ENCODE measurements at places on chromosomes 16 and 17. TPM values are rescaled to one million over a fixed set of nuclear protein-coding genes. Genes with fewer than 3 reads are reported as not detected.
A peak's percentile ranks its signal among the peaks of the same experiment; 100 is the strongest.

- H3K27me3 ChIP-seq = peaks cover 20% of the 10 kb centered on the region
- no peak overlapping the region for H3K27ac ChIP-seq
- DNase-seq = no peak
- H3K4me3 ChIP-seq = no peak overlapping the region
- no peaks in the 10 kb centered on the region for H3K4me1 ChIP-seq
These were observed 179.6 kb upstream of the TNRC6C start for GRCh38 chr17:77778636-77779489.

The ARHGAP27 gene
- total RNA-seq = 1.2 TPM

DNA sequence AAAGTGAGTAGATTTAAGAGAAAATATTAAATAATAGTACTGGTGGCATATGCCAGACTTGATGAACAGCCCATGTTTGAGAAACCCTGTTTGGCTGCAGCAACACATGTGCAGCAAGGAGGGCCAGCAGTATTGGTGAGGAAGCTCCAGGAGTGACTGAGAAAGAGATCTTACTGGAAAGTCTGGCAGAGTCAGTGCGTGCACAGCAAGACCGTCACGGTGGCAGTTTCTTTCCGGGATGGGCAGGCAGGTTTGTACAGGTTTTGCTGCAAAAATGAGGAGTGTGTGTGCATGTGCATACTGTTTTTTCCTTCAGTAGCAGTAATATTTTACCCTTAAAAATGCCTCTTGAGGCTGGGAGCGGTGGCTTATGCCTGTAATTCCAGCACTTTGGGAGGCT lies 41.4 kb downstream of the KSR1 start:
- H3K27ac ChIP-seq = no peak overlapping the region
- no peaks in the 10 kb centered on the region for H3K36me3 ChIP-seq
- no peaks in the 10 kb centered on the region for H3K27me3 ChIP-seq
- DNase-seq = no peak
- H3K4me1 ChIP-seq = peaks cover 13% of the 10 kb centered on the region

GRCh38 chr16:50599494-50599893 lies 51.3 kb downstream of the NKD1 start:
- H3K4me3 ChIP-seq = no peak overlapping the region
- no peaks in the 10 kb centered on the region for H3K4me1 ChIP-seq
- no peak overlapping the region for H3K27ac ChIP-seq
- no peaks in the 10 kb centered on the region for H3K36me3 ChIP-seq

- H3K27ac ChIP-seq = no peak overlapping the region
- no peaks in the 10 kb centered on the region for H3K4me1 ChIP-seq
- no peaks in the 10 kb centered on the region for H3K27me3 ChIP-seq
- no peak for DNase-seq
- H3K4me3 ChIP-seq = no peak overlapping the region
- H3K36me3 ChIP-seq = no peaks in the 10 kb centered on the region
These were observed 36.0 kb downstream of the NKD1 start for GRCh38 chr16:50584033-50584722.

GRCh38 chr17:39011907-39012468 lies 44.8 kb upstream of the FBXO47 start:
- H3K4me3 ChIP-seq = no peak overlapping the region
- no peaks in the 10 kb centered on the region for H3K36me3 ChIP-seq
- H3K27me3 ChIP-seq = no peaks in the 10 kb centered on the region

DNA sequence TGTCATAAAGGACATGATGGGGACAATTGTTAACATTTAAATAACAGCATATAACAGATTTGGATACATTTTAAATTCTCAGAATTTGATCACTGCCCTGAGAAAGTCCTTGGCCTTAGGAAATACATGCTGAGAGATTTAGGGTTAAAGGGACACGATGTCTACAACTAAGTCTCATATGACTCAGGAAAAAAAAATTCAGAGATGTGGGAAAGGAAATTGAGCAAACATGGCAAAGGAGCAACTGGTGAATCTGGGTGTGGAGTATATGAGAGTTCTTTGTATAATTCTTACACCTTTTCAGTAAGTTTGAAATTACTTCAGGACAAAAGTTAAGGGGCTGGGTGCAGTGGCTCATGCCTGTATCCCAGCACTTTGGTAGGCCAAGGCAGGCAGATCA lies 18.2 kb downstream of the MPP3 start:
- no peak overlapping the region for H3K27ac ChIP-seq
- H3K4me3 ChIP-seq = no peak overlapping the region
- DNase-seq = no peak
- peaks cover 5% of the 10 kb centered on the region for H3K36me3 ChIP-seq
- H3K27me3 ChIP-seq = no peaks in the 10 kb centered on the region

GRCh38 chr16:21179126-21179982 lies 20.9 kb downstream of the LDAF1 start:
- no peaks in the 10 kb centered on the region for H3K27me3 ChIP-seq
- DNase-seq = no peak
- no peaks in the 10 kb centered on the region for H3K36me3 ChIP-seq
- H3K4me3 ChIP-seq = no peak overlapping the region

DNA sequence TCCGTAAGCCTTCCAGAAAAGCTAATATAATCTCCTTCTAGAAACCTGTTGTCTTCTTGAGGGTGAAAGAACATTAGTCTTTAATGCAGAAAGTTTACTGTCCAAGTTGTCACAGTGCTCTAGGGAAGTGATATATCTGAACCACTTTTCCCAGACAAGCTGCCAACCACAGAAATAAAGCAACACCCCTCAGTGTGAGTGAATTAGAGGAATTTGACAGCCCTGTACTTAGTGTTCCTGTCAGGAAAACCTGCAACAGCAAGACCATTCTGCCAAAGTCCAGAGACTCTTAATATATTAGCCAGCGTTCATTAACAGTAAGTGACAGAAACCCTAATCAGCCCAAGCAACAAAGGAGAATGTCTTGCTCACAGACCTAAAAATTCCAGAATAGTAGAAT lies 137.7 kb downstream of the KATNIP start:
- H3K4me1 ChIP-seq = peaks cover 11% of the 10 kb centered on the region
- no peak overlapping the region for H3K4me3 ChIP-seq
- no peak overlapping the region for H3K27ac ChIP-seq

The MRPL58 gene
- 39.6 TPM for total RNA-seq

GRCh38 chr16:17058471-17058870 lies 412.3 kb downstream of the XYLT1 start:
- H3K27me3 ChIP-seq = no peaks in the 10 kb centered on the region
- H3K4me1 ChIP-seq = no peaks in the 10 kb centered on the region
- no peak for DNase-seq
- no peak overlapping the region for H3K27ac ChIP-seq
- no peak overlapping the region for H3K4me3 ChIP-seq
- H3K36me3 ChIP-seq = no peaks in the 10 kb centered on the region

- no peak for DNase-seq
- no peaks in the 10 kb centered on the region for H3K4me1 ChIP-seq
- H3K36me3 ChIP-seq = no peaks in the 10 kb centered on the region
- H3K4me3 ChIP-seq = no peak overlapping the region
- H3K27me3 ChIP-seq = no peaks in the 10 kb centered on the region
These were observed 2066.7 kb downstream of the TP53TG3F start for GRCh38 chr16:35525979-35526590.

The KRTAP1-1 gene
- total RNA-seq = not detected

DNA sequence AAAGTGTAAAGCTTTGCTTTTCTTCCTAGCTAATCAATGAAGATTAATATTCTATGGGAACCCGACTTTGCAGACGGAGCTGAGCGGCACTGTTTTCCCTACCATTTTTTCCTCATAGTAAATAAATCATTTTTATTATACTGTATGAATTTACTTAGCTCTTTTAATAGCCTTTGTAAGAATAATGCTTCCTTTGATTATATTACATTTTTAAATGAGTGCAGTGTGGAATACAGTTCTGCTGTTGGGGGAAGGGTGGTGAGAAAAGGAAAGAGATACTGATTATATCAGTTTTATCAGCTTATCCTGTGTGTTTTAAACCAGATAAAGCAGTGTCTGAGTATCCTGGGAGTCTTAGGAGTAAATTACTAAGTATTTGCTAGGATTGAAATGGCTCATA lies 221.4 kb upstream of the RBFOX1 start:
- H3K27ac ChIP-seq = no peak overlapping the region
- H3K36me3 ChIP-seq = no peaks in the 10 kb centered on the region
- no peak overlapping the region for H3K4me3 ChIP-seq
- DNase-seq = no peak

DNA sequence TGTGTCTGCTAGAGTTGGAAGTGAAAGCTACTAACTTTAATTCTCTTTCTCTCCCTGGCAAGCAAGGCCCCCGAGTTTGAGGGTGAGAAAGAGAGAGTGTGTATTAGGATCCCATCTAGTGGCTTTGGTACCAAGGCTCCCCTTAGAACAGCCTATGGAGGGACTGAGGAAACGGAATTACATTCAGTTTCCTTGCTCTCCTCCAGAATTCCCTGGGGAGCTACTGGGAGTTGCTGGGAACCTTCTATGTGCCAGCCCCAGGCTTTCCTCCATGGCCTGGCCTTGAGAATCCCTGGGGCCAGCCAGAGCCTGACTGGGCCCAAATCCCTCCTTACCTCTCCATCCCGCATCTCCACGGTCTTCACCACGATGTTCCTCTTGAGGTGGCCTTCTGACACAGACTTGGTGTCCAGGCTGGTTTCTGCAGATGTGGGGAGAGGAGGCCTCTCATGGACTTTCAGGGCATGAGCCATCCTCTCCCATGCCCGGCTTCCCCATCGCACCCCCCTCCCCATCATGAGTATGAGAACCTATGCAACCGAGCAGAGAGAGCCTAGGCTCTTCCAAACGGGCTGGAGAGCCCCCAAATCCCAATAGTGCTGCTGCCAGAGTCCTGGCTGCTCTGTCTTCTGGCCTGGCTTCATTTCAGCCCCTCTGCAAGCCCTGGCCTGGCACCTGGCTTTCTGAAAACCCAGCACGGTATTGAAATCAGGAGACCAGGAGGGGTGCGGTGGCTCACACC lies 7.4 kb downstream of the GFAP start:
- H3K27ac ChIP-seq = peak overlapping the region; percentile 18
- no peaks in the 10 kb centered on the region for H3K36me3 ChIP-seq
- H3K4me1 ChIP-seq = peaks cover 56% of the 10 kb centered on the region
- no peaks in the 10 kb centered on the region for H3K27me3 ChIP-seq
- H3K4me3 ChIP-seq = peak overlapping the region; percentile 25

DNA sequence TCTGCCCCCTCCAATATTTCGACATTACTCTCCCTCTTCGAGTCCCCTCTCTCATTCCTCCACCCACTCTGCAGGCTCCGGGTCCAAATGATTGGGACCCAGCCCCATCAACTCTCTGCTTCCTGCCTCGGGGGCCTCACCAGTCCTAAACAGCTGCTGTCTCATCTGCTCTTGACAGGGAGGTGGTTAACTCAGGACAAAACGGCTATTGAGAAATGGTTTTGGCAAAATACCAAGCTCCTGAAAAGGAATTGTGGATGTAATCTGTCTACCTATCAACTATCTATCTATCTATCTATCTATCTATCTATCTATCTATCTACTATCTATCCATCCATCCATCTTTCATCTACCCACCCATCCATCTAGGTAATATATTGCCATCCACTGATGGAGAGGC lies 2.2 kb downstream of the CD300H start:
- peaks cover 3% of the 10 kb centered on the region for H3K27me3 ChIP-seq
- H3K4me1 ChIP-seq = peaks cover 2% of the 10 kb centered on the region
- H3K4me3 ChIP-seq = no peak overlapping the region
- H3K36me3 ChIP-seq = no peaks in the 10 kb centered on the region
- no peak for DNase-seq

The ATP5PD gene
- total RNA-seq = 337 TPM

DNA sequence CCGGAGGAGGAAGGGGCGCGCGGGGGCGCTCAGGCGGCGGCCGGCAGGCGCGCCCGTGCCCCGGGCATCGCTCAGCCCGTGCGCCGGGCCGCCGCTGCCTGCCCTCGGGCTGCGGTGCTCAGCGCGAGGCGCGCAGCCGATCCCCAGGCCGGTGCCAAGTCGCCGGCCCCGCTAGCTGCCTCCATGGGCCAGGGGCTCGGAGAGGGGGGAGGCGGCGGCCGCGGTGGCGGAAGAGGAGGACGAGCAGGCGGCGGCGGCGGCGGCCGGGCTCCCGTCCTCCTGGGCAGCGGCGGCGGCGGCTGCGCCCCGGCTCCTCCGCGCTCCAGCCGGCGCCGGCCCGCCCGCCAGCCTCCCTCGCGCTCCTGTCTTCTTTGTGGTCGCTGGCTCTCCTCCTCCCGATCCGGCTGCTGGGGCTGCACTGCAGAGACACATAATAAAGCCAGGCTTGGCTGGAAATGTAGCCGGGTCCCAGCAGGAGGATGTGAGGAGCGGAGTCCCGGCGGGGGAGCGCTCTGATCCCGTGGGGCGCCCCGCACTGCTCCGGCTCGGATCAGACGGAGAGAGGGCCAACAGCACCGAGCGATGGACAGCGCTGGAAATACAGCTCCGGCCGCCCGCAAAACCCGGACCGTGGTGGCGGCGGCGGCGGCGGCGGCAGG lies 889 bp upstream of the ZNF423 start:
- peak overlapping the region; percentile 96 for H3K4me3 ChIP-seq
- H3K36me3 ChIP-seq = no peaks in the 10 kb centered on the region
- no peak overlapping the region for H3K27ac ChIP-seq
- peaks cover 13% of the 10 kb centered on the region for H3K4me1 ChIP-seq

The RNF222 gene
- total RNA-seq = not detected

- H3K27me3 ChIP-seq = no peaks in the 10 kb centered on the region
- H3K4me3 ChIP-seq = no peak overlapping the region
- H3K4me1 ChIP-seq = peaks cover 12% of the 10 kb centered on the region
- peaks cover 9% of the 10 kb centered on the region for H3K36me3 ChIP-seq
- H3K27ac ChIP-seq = no peak overlapping the region
- DNase-seq = no peak
These were observed 32.1 kb downstream of the GINS2 start for GRCh38 chr16:85656351-85657266.

- no peak overlapping the region for H3K27ac ChIP-seq
- H3K4me3 ChIP-seq = no peak overlapping the region
- DNase-seq = no peak
- no peaks in the 10 kb centered on the region for H3K36me3 ChIP-seq
These were observed 57.3 kb downstream of the BAHCC1 start for GRCh38 chr17:81452551-81452950.

- no peak for DNase-seq
- no peak overlapping the region for H3K27ac ChIP-seq
- peaks cover 21% of the 10 kb centered on the region for H3K4me1 ChIP-seq
- no peaks in the 10 kb centered on the region for H3K27me3 ChIP-seq
- no peaks in the 10 kb centered on the region for H3K36me3 ChIP-seq
- H3K4me3 ChIP-seq = no peak overlapping the region
These were observed 81.5 kb upstream of the TNRC6C start for GRCh38 chr17:77877036-77877435.

The TAT gene
- total RNA-seq = not detected

DNA sequence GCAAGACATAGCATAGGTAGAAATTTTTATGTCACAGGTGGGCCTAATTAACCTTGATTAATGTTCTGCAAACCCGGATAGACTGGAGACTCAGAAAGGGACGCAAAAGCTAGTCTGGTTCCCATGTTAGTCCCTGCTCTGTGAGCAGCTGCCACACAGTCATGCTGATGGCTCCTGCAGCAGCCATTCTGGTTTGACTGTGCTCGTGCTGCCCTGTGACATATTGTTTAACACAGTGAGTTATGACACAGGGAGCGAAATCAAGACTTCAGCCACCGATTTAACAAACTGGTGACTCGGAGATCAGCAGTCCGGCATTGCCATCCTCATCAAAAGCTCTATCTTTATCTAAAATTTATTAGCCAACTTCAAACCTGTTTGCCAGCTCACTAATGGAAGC lies 169.8 kb downstream of the WWOX start:
- H3K27me3 ChIP-seq = no peaks in the 10 kb centered on the region
- no peak overlapping the region for H3K4me3 ChIP-seq
- DNase-seq = no peak

The TELO2 gene
- total RNA-seq = 27.9 TPM

- H3K4me1 ChIP-seq = no peaks in the 10 kb centered on the region
- no peaks in the 10 kb centered on the region for H3K36me3 ChIP-seq
- peaks cover 20% of the 10 kb centered on the region for H3K27me3 ChIP-seq
- no peak for DNase-seq
- no peak overlapping the region for H3K4me3 ChIP-seq
These were observed 13.4 kb upstream of the CRHR1 start for GRCh38 chr17:45770632-45771270.

All from SJCRH30 (cell line).